NCI-H226 (cell line): ENCODE measurements at places on chromosomes 4 and X.

- DNase-seq: peak; percentile 60
These were observed 45.3 kb downstream of the GPRASP3 start for GRCh38 chrX:102765809-102766208.

DNA sequence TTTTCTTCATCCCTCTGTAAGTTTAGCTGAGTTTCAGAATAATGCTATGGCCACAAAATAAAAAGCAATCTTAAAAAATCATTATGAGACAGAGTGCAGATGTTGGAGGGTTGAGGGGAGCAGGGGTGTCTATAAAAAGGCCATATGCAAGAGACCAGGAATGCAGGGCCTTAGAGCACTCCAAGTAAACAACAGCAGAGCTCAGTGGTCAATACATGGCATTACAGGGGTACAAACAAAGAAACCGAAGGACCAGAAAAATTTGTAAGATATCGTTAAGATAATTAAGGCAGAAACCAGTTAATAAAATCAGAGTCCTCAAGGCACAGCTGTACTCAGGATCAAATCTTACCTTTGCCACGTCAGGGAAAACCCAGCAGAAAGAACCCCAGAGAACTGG is 28.4 kb upstream of the NDST3 start:
- no peak for DNase-seq

DNA sequence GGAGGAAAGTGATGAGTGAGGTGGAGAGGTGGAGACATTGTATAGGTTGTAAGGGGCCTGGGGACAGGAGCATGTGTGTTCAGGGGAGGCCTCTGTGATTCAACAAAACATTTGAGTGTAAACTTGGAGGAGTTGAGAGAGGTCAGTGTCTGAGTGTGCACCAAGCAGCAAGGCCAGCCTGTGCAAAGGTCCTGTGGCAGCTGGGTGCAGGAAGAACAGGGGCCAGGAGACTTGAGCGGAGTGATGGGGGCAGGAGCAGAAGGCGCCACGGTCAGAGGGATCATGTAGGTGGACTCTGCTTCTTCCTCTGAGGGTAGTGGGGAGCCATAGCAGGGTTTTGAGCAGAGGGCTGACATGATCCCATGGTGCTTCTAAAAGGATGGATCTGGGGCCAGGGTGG is 9.6 kb upstream of the PSAPL1 start:
- no peak for DNase-seq

DNA sequence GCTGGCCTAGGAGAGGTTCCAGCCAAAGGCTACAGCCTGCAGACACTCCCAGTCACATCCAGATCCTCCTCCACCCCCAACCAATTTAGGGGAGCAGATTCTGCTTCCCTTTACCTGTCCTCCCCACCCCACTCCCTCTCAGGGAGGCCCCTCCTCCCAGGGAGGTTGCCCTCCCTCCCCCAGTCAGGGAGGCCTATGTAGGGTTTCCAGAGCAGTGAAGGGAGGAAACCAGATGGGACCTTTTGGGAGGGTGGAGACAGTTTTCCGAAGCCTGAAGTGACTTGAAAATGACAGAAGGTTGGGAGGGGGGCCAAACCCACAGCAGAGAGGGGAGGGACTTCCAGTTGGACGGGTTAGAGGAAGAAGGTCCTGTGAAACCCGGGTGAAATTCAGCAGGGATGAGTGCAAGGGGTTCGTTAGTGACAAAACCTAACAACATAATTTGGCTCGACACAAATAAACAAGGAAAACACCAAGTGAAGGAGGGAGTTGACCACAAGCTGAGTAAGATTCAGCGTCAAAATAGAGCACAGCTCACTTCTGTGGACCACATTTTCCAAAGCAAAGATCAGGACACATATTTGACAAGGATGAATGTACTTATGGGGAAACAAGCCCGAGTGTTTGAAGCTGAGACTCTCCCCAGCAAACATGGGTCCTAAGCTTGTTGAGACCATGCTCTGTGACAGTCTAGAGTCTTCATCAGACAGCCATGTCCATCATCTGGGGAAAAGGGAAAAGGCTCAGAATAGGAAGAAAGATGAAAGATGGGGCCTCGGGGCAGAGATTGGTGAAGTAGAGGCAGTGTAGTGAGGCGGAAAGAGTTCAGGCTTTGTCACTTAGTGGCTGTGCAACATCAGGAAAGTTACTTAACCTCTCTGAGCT is 46.4 kb downstream of the PRPS1 start:
- DNase-seq: no peak

DNA sequence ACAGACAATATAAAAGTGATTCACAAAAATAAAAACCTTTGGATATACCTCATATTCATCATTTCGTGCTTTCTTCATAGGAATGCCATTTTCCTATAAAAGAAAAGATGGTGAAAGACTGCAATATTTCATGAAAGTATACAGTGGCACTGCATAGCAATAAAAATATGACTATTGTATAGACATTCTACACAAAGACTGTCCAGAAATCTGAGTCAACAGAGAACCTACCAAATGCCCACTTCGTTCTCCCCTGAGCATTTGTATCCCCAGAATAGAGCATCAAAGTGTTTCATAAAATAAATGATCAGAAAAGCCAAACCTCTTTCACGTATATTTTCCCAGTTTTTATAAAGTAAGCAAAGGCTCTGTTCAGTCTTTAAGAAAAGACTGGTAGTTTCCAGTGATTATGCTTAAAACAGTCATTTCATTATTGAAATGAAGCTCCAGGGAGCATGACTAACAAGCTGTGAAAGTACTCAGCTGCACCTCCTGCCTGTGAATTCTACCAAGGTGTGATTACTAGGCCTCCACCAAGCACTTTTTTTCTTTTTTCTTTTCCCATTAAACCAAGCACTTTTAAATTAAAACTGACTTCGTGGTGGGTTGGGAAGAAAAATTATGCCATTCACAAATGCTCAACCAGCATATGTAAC is 20.2 kb downstream of the PPA2 start:
- DNase-seq: no peak

- DNase-seq: peak; percentile 25
These were observed 7.5 kb downstream of the BCOR start for GRCh38 chrX:40090050-40090804.

DNA sequence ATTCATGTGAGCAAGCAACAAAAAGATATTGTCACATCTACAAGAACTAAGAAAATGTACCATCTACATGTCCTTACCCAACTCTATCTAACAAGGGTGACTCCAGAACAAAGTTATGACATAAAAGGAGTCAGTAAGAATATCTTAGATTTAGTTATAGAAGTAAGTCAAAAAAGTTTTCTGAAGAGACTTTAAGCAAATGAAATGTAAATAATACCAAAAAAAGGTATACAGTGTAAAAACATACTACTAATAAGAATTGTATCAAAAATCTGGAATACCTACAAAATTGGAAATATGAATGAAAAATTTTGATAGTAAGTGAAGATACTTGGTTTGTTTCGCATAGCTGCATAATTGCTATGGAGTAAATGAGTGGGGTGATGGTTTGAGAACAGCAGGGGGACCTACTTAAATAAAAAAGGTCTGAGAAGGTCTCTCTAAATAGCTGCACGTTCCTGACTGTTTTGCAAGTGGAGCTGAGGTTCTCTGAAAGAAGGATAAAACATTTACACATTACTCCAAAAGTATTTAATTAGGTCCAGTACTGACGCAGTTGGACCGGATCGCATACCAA is 51.0 kb upstream of the ENPP6 start:
- DNase-seq: no peak

DNA sequence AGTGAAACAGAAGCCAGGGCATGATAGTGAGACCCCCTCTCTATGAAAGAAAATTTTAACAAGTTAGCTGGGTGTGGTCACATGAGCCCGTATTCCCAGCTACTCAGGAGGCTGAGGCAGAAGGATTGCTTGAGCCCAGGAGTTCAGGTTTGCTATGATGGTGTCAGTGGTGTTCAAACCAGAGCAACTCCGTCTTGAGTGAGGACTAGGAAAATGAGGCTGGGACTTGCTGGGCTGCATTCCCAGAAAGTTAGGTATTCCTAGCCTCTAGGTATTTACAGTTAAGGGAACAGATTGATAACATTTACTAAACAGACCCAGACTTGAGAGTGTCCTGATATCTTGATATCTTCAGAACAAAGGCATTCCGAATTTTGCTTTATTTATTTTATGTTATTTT is 37.0 kb upstream of the NOCT start:
- DNase-seq: no peak

GRCh38 chrX:136768469-136769084 is 12.2 kb downstream of the ARHGEF6 start:
- DNase-seq: peak; percentile 48

DNA sequence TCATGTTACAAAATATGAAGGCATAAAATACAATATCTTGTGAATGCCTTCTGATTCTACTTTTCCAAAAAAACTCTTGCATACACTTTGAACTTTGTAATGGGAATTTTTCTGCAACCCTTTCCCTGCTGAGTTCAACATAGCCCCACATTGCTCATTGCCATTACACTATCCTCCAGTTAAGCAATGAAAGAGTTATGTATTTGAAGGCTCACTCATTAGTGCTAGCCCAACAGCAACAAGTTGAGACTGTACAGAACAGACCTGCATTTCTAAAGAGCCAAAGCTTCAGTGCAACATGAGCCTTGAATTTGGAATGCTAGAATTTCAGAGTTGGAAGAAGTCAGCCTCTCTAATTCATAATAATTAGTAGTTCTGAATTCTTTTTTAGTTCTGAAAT is 44.4 kb upstream of the STAG2 start:
- no peak for DNase-seq

DNA sequence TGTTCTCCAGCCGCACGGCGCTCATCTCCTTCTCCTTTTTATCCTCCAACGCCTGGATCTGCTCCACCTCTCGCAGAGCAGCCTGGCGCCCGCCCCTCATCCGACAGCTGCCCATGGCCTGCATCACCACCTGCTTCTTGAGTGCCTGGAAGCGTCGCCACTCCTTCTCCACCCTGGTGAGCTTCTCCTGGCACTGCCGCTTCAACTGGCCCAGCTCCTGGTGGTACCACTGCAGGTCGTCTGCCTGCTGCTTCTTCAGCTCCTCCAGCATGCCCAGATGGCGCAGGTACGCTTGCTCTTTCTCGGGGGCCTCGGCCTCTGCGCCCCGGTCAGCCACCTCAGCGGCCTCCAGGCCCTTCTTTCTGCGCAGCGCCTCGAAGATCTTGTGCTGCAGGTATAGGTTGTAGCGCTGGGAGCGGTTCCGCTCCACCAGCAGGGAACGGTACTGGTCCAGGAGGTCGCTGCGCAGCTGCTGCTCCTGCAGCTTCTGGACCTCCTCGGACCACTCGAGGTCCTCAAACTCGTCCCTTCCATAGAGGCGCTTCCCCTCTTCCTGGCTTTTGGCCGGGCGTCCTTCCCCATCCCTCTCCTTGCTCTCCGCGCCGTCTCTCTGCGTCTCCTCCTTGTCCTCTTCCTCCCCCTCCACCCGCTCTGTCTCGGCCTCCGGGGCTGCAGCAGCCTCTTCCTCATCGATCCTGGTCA is 1.2 kb upstream of the TADA2B start:
- DNase-seq: no peak

DNA sequence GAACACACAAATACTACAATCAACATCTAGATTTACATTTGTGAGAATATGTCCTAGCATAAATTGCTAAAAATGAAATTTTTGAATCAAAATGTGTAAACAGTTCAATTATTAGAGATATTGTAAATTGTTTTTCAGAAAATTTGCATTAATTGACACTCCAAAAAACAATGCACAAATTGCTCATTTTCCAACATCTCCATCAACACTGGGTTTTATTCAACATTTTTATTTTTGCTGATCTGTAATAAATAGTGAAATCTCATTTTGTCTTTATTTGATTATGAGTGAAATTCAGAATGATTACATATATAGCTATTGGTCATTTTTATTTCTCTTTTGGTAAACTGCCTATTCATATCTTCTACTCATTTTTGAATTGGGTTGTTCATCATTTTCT is 120.0 kb upstream of the GRIA3 start:
- DNase-seq: no peak
